ENCODE measurements at places on chromosomes 3 and 15. TPM values are rescaled to one million over a fixed set of nuclear protein-coding genes. Genes with fewer than 3 reads are reported as not detected.

CXCR6 gene
- 2.7 TPM for total RNA-seq

- no peaks in the 10 kb centered on the region for H3K27me3 ChIP-seq
- H3K4me3 ChIP-seq, result peak overlapping the region; percentile 95
- peak; percentile 77 for DNase-seq
- H3K27ac ChIP-seq, result peak overlapping the region; percentile 51
Observed at GRCh38 chr3:107525644-107526305, 3.0 kb downstream of the BBX start.

GRCh38 chr3:121707531-121708273, 41.8 kb downstream of the GOLGB1 start:
- H3K4me3 ChIP-seq, result no peak overlapping the region
- peaks cover 6% of the 10 kb centered on the region for H3K36me3 ChIP-seq
- H3K27me3 ChIP-seq, result no peaks in the 10 kb centered on the region
- no peak overlapping the region for H3K27ac ChIP-seq
- no peak for DNase-seq

- peaks cover 16% of the 10 kb centered on the region for H3K4me1 ChIP-seq
- H3K27me3 ChIP-seq, result no peaks in the 10 kb centered on the region
Observed at GRCh38 chr15:45635191-45635638, 386 bp downstream of the SQOR start.

DNA sequence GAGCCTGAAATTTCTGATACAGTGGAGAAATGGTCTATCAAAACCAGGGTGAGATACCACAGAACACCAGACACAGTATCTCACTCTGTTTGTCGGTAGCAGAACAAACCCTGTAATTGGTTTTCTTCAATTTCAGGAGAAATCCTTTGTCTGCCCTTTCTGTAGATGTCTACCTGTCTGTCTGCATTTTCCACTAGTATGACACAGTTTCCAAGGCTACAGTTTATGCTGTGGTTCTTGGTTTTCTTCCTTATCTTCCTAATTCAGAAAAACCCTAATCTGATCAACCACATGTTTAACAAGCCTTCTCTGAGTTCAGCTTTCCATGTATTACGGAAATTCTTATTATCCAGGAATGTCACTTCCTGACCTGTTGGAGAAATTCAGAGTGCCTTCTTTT, 70.8 kb downstream of the SCN11A start:
- no peaks in the 10 kb centered on the region for H3K4me1 ChIP-seq
- no peak for DNase-seq
- no peak overlapping the region for H3K4me3 ChIP-seq
- H3K27me3 ChIP-seq, result no peaks in the 10 kb centered on the region
- no peak overlapping the region for H3K27ac ChIP-seq

AP3B2 gene
- total RNA-seq, result 4.7 TPM

CPNE9 gene
- 0.16 TPM for total RNA-seq

DNA sequence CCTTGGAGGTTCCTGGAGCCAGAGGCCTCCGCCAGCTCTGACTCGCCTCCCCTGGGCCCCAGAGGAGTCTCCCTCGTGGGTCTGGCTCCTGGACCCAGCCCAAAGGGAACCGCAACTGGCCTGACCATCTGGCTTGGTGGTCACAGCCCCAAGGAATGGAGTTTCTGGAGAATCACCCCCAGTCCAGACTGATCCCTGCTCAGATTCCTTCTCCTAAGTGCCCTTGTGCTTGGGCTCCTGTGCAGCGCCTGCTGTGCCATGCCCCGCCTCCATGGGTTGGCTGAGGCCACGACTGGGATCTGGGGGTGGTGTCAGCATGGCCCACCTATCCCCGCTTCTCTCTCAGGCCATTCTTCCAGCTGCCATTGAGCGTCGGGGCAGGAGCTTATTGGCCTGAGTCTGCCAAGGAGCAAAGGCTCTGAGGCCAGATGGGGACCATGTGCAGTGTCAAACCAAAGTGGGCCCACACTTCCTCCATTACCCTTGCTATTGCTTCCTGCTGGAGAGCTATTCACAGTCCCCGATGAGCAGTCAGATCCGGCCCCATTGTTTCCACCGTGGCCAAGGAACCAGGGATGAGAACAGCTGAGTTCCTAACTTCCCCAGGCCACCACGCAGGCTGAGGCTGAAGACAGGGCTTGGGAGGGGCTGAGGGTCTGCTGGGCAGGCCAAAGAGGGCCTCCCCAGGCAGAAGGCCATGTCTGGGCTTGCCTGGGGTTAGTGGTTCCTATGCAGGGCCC, 19.0 kb downstream of the CSPG4 start:
- no peak for DNase-seq
- H3K27ac ChIP-seq, result no peak overlapping the region
- H3K4me1 ChIP-seq, result no peaks in the 10 kb centered on the region
- H3K36me3 ChIP-seq, result no peaks in the 10 kb centered on the region

DNA sequence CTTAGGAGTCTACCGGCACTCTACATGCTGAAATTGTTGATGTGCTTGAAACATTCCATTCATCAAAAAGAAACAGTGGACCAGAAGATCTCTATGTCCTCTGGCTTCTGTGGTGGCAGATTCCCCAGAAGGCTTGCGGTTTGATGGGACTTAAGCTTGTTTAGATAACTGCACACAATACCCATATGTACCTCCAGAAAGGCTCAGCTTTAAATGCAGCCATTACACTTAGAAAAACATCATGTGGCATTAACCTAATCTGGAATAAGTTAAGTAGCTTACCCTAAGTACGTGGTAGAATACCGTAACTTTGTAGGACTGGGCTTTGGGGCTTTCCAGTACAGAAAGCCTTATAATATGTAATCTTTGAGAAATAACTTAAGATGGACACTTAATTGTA, 187.3 kb downstream of the RBMS3 start:
- no peak for DNase-seq
- H3K4me1 ChIP-seq, result no peaks in the 10 kb centered on the region
- no peaks in the 10 kb centered on the region for H3K36me3 ChIP-seq
- H3K27ac ChIP-seq, result no peak overlapping the region
- no peaks in the 10 kb centered on the region for H3K27me3 ChIP-seq
- no peak overlapping the region for H3K4me3 ChIP-seq

- no peak for DNase-seq
- H3K4me1 ChIP-seq, result peaks cover 7% of the 10 kb centered on the region
- no peaks in the 10 kb centered on the region for H3K36me3 ChIP-seq
- H3K27me3 ChIP-seq, result no peaks in the 10 kb centered on the region
- H3K27ac ChIP-seq, result no peak overlapping the region
Observed at GRCh38 chr15:40320409-40320808, 3.1 kb upstream of the INAFM2 start.

- H3K36me3 ChIP-seq, result no peaks in the 10 kb centered on the region
- H3K4me3 ChIP-seq, result no peak overlapping the region
- peak; percentile 24 for DNase-seq
- H3K27ac ChIP-seq, result peak overlapping the region; percentile 76
- no peaks in the 10 kb centered on the region for H3K27me3 ChIP-seq
Observed at GRCh38 chr3:127698691-127699415, 26.1 kb downstream of the ABTB1 start.

GRCh38 chr3:193593668-193594030, 641 bp downstream of the OPA1 start:
- H3K36me3 ChIP-seq, result no peaks in the 10 kb centered on the region
- no peaks in the 10 kb centered on the region for H3K27me3 ChIP-seq
- H3K27ac ChIP-seq, result peak overlapping the region; percentile 66
- DNase-seq, result peak; percentile 58

- no peaks in the 10 kb centered on the region for H3K27me3 ChIP-seq
- H3K4me3 ChIP-seq, result no peak overlapping the region
- H3K27ac ChIP-seq, result no peak overlapping the region
Observed at GRCh38 chr15:81573098-81573746, 199.2 kb upstream of the TMC3 start.

NMB gene
- 11.8 TPM for total RNA-seq

GRCh38 chr15:45647828-45648227, 13.0 kb downstream of the SQOR start:
- H3K27ac ChIP-seq, result no peak overlapping the region
- no peaks in the 10 kb centered on the region for H3K36me3 ChIP-seq
- H3K4me3 ChIP-seq, result no peak overlapping the region
- H3K4me1 ChIP-seq, result peaks cover 8% of the 10 kb centered on the region

DNA sequence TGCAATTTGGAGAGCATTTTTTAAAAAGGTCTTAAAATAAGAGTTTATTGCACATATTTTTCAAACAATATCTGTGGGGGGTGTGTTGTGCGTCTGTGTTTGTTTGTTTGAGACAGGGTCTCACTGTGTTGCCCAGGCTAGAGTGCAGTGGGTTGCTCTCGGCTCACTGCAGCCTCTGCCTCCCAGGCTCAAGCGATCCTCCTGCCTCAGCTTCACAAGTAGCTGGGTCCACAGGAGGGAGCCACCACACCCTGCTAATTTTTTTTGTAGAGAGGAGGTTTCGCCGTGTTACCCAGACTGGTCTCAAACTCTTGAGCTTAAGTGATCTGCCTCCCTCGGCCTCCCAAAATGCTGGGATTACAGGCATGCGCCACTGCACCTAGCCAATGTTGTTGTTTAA, 2.7 kb downstream of the MLF1 start:
- H3K4me3 ChIP-seq, result no peak overlapping the region
- H3K4me1 ChIP-seq, result no peaks in the 10 kb centered on the region
- no peak for DNase-seq
- H3K27ac ChIP-seq, result no peak overlapping the region
- no peaks in the 10 kb centered on the region for H3K36me3 ChIP-seq

ITGB5 gene
- total RNA-seq, result 115 TPM

All from kidney (tissue), 22 donors.